Karpas-422 (cell line): ENCODE measurements at places on chromosomes 1 and 21. TPM values are rescaled to one million over a fixed set of nuclear protein-coding genes. Genes with fewer than 3 reads are reported as not detected.

The OPRD1 gene
- total RNA-seq: not detected in 2 replicates

The LCE5A gene
- not detected in 2 replicates for total RNA-seq

The CFHR1 gene
- not detected in 2 replicates for total RNA-seq

The CCDC17 gene
- 1.6 and 4.1 TPM in 2 replicates for total RNA-seq

The PLD5 gene
- total RNA-seq: not detected in 2 replicates

The A3GALT2 gene
- total RNA-seq: 0.47 TPM in 1 of 2 replicates, not detected in the other

The NBPF10 gene
- total RNA-seq: under 0.01 and 0.15 TPM in 2 replicates

The TTLL7 gene
- not detected in 2 replicates for total RNA-seq

The S100A7 gene
- total RNA-seq: not detected in 2 replicates

The CLIC4 gene
- 49.1 and 87.4 TPM in 2 replicates for total RNA-seq

- H3K27me3 ChIP-seq: no peaks in the 10 kb centered on the region
- H3K4me3 ChIP-seq: no peak overlapping the region
- H3K27ac ChIP-seq: no peak overlapping the region
- no peak for DNase-seq
- H3K4me1 ChIP-seq: no peaks in the 10 kb centered on the region
Observed at GRCh38 chr1:101282314-101283038, 45.7 kb downstream of the S1PR1 start.

DNA sequence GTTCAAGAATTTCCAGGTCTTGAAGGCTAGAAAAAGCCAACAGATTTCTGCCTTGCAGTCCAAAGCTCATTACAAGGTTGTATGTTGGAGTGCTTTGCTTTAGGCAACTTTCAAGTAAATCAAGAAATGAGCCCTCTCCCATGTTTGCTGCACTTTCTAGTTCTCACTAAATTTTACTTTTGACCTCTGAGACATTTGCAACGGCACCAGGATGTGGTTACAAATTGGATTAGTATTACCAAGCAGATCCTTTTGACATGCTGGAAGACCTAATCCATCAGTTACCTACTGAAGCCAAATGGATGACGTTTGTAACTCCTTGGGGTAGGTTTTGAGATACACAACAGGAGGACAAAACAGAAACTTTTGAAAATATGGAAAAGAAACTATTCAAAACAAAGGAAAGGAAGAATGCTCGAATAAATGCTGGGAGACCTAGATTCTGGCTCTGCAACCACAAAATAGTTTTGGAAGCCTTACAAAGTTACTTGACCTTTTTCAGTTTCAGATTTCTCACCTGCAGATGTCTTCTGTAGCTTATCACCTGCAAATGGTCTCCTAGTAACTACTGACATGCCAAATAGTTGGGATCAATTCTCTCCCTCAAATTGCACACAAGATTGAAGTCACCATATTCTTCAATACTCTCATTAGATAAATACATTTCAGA lies 251.7 kb upstream of the ADGRL2 start:
- H3K4me1 ChIP-seq: no peaks in the 10 kb centered on the region
- DNase-seq: no peak
- H3K27me3 ChIP-seq: no peaks in the 10 kb centered on the region
- no peaks in the 10 kb centered on the region for H3K36me3 ChIP-seq

GRCh38 chr1:53141487-53142055 lies 867 bp downstream of the SLC1A7 start:
- H3K27ac ChIP-seq: no peak overlapping the region
- H3K4me3 ChIP-seq: no peak overlapping the region
- H3K27me3 ChIP-seq: no peaks in the 10 kb centered on the region
- no peaks in the 10 kb centered on the region for H3K36me3 ChIP-seq
- H3K4me1 ChIP-seq: no peaks in the 10 kb centered on the region

GRCh38 chr1:31872658-31873636 lies 57.1 kb upstream of the SPOCD1 start:
- no peak overlapping the region for H3K27ac ChIP-seq
- H3K27me3 ChIP-seq: no peaks in the 10 kb centered on the region
- H3K4me3 ChIP-seq: no peak overlapping the region
- H3K36me3 ChIP-seq: no peaks in the 10 kb centered on the region
- DNase-seq: no peak
- peaks cover 12% of the 10 kb centered on the region for H3K4me1 ChIP-seq

DNA sequence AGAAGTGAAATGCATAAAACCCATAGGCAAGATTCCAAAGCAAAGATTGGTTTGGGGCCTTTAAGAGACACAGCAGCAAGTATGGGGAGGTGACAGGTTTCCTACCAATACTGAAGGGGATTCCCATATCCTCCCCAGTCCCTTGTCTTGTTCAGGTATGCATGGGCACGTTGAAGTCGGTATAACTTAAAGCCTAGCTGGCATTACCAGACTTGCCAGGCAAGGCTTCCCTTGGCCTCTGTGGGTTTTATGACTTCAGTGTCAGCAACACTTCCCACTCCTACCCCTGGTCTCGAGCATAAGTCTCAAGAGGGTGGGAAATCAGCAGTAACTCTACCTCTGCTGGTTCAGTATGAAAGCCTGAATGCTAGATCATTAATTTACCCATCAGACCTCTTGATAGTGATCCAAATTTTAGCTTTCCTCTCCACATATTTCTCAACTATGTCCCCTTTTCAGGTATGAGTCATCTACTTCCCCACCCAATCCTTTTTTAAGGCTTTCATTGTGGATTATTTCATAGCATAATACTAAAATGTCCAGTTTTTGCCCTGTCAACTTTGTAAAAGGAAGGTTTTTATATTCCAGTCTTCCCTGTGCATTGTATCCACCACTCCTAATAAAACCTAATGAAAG lies 6.8 kb downstream of the CYP4X1 start:
- H3K27me3 ChIP-seq: no peaks in the 10 kb centered on the region; the same call in 1 of the 2 replicates
- no peak for DNase-seq
- no peaks in the 10 kb centered on the region for H3K4me1 ChIP-seq
- no peak overlapping the region for H3K27ac ChIP-seq
- no peak overlapping the region for H3K4me3 ChIP-seq

DNA sequence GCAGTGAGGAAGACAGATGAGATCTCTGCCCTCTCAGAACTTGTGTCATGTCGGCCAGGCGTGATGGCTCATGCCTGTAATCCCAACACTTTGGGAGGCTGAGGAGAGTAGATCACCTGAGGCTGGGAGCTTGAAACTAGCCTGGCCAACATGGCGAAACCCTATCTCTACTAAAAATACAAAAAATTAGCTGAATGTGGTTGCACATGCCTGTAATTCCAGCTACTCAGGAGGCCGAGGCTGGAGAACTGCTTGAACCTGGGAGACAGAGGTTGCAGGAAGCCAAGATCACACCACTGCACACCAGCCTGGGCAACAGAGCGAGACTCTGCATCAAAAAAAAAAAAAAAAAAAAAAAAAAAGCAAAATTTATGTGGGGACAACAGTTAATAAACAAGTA lies 40.9 kb upstream of the RALGPS2 start:
- H3K27ac ChIP-seq: peak overlapping the region; percentile 68
- H3K27me3 ChIP-seq: no peaks in the 10 kb centered on the region
- H3K36me3 ChIP-seq: peaks cover 59% of the 10 kb centered on the region; the same call in 1 of the 2 replicates
- no peak overlapping the region for H3K4me3 ChIP-seq
- no peak for DNase-seq
- H3K4me1 ChIP-seq: peaks cover 79% of the 10 kb centered on the region

DNA sequence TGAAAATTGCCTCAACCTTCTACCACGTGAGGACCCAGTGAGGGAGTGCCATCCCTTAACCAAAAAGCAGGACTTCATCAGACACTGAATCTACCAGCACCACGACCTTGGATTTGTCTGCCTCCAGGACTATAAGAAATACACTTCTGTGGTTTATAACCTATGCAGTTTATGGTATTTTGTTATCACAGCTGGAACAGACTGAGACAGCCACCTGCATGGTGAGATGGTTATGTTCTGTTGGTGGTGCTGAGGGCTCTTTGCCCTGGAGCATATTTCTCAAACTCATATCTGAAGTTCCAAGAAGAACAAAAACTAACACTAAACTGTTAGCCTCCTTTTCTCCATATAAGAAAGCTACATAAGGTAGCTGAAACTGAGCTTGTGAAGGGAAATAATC lies 69.8 kb upstream of the RGS18 start:
- DNase-seq: no peak
- H3K27me3 ChIP-seq: no peaks in the 10 kb centered on the region
- no peak overlapping the region for H3K27ac ChIP-seq
- no peaks in the 10 kb centered on the region for H3K4me1 ChIP-seq
- no peaks in the 10 kb centered on the region for H3K36me3 ChIP-seq

- no peak overlapping the region for H3K27ac ChIP-seq
- DNase-seq: no peak
- H3K36me3 ChIP-seq: no peaks in the 10 kb centered on the region
- H3K4me1 ChIP-seq: no peaks in the 10 kb centered on the region
- no peaks in the 10 kb centered on the region for H3K27me3 ChIP-seq
- no peak overlapping the region for H3K4me3 ChIP-seq
Observed at GRCh38 chr1:164017239-164017638, 541.7 kb upstream of the PBX1 start.

DNA sequence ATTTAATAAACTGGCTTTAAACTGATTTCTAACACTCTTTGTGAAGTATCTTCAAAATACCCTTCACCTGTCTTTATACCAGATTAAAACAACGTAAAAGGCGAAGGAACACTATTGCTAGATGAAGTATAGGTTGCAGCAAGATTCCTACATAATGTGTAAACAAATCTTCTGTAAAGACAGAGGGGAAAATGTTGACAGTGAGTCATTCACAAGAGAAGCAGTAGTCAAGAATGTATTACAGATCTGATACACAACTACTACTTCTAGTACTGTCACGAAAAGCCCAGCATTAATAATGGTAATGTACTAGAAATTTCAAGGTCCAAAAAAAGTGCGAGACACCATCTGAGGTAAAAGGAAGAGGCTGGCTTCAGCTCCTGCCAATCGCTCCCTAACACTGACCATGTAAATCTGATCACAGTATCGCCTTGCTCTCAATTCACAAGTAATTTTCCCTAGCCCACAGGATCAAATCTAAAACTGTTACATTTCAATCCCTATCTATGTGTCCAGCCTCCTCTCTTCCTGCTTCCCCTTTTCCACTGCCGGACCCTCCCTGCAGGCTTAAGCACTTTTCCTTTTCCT lies 290.4 kb downstream of the AKT3 start:
- H3K4me3 ChIP-seq: no peak overlapping the region
- H3K36me3 ChIP-seq: no peaks in the 10 kb centered on the region
- H3K4me1 ChIP-seq: no peaks in the 10 kb centered on the region
- no peak for DNase-seq
- no peaks in the 10 kb centered on the region for H3K27me3 ChIP-seq

DNA sequence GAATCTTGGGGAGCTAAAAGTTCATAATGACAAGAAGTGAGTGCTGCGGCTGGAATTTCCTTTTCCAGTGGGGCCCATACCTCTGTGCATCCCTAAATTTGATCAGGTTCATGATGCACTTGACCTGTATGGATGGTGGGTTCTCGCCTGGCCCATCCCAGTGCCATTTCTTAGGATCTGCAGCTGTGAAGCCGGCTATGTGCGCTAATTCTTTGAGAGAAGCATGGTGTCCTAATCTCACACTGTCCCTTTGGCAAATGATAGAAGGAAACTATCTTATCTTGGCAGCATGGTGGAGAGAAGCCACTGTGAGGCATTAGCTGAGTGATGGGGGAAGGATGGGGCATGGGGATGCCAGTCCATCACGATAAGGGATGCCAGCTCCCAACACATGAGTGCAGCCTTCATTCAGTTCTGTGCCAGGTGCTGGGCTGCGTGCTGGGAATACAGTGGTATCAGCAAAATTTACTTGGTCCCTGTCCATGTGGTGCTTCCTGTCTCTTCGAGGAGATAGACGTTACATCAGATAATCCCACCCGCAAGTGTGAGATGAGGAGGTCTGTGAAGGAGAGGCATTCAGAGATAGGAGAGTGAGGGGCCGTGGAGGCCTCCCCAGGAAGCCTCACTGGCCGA lies 30.5 kb downstream of the STUM start:
- no peaks in the 10 kb centered on the region; the same call in 1 of the 2 replicates for H3K27me3 ChIP-seq

- peak overlapping the region; percentile 55; the same call in 1 of the 2 replicates for H3K27ac ChIP-seq
- no peaks in the 10 kb centered on the region for H3K27me3 ChIP-seq
- H3K36me3 ChIP-seq: peaks cover 8% of the 10 kb centered on the region; the same call in 1 of the 2 replicates
- DNase-seq: peak; percentile 75
- peaks cover 29% of the 10 kb centered on the region for H3K4me1 ChIP-seq
Observed at GRCh38 chr1:228082918-228083870, 686 bp downstream of the ARF1 start.

- H3K4me3 ChIP-seq: no peak overlapping the region
- H3K27me3 ChIP-seq: no peaks in the 10 kb centered on the region
- no peaks in the 10 kb centered on the region for H3K36me3 ChIP-seq
Observed at GRCh38 chr1:31799895-31800673, 15.7 kb downstream of the SPOCD1 start.

DNA sequence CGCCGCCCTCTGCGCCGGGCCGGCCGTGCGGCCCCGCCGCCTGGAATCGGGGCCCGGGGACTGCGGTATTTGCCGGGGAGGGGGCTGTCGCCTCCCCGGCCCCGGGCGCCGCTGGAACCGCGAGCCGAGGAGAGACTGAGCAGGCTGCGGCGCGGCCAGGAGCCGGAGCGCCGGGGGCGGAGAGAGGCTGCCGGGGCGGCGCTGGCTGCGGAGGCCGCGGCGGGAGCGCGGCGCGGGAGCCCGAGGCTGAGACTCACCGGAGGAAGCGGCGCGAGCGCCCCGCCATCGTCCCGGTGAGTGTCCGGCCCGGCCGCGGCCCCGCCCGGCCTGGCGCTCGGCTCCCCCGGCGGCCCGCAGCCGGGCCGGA lies 746 bp downstream of the DYRK1A start:
- peak overlapping the region; percentile 82; the same call in 1 of the 2 replicates for H3K27ac ChIP-seq
- H3K4me3 ChIP-seq: peak overlapping the region; percentile 77
- H3K36me3 ChIP-seq: no peaks in the 10 kb centered on the region
- H3K27me3 ChIP-seq: no peaks in the 10 kb centered on the region
- H3K4me1 ChIP-seq: peaks cover 47% of the 10 kb centered on the region

DNA sequence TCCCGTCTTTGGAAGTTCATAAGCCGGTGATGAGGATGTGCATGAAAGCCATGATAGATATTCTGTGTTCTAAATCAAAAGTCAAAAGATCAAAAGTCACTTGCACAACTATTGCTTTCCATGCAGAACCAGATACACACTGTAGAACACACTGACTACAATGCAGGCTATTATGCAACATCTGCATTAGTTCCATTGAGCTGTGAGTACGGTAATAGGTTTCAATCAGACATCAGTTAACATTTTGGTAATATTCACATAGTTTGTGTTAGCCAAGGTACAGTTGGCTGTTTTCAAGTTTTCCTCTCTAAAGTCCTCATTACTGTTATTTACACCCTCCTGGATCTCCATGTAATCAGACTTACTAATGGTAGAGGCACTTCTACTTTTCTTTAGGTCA lies 3.1 kb downstream of the KCNA2 start:
- H3K4me3 ChIP-seq: no peak overlapping the region
- H3K36me3 ChIP-seq: no peaks in the 10 kb centered on the region
- no peak for DNase-seq
- H3K27me3 ChIP-seq: no peaks in the 10 kb centered on the region

GRCh38 chr1:108063703-108064102 lies 98.7 kb upstream of the VAV3 start:
- no peak for DNase-seq
- no peak overlapping the region for H3K4me3 ChIP-seq
- H3K27me3 ChIP-seq: no peaks in the 10 kb centered on the region
- no peaks in the 10 kb centered on the region for H3K36me3 ChIP-seq

- H3K4me3 ChIP-seq: no peak overlapping the region
- H3K27me3 ChIP-seq: no peaks in the 10 kb centered on the region
- H3K4me1 ChIP-seq: peaks cover 15% of the 10 kb centered on the region
- no peak for DNase-seq
Observed at GRCh38 chr1:20080441-20081352, 10.7 kb downstream of the PLA2G5 start.

GRCh38 chr21:29215709-29216108 lies 83.0 kb upstream of the BACH1 start:
- H3K27me3 ChIP-seq: no peaks in the 10 kb centered on the region
- no peaks in the 10 kb centered on the region for H3K4me1 ChIP-seq
- no peaks in the 10 kb centered on the region for H3K36me3 ChIP-seq
- no peak overlapping the region for H3K27ac ChIP-seq
